Motor neuron (in vitro differentiated cells): ENCODE measurements at places on chromosomes 7 and 10.

DNA sequence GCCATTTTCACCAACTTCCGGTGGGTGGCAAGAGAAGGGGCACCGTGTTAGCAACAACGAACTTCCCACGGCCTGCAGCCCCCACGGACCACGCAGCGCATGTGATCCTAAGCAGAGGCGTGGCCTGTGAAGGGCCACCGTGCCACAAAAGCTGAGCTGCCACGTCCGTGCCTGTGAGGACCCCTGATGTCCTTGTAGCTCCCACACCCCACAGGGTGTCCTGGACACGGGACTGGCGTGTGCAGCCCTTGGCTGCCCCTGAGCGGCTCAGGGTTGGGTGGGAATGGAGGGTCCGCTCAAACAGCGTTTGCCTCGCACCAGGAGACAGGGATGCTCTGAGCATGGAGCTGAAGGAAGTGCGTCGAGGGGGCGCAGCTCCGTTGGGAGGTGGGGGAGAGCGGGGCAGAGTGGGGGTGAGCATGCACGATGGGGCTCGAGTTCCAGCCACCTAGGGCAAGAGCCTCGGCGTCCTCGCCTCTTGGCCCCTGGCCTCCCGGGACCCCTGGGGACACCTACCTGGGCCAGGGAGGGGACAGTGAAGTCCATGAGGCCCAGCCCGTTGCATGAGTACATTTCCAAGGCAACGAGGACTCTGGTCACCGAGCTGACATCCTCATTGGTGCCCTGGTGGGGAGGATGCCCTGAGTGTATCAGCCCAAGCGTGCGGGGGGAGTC is 33.6 kb downstream of the CFAP46 start:
- no peak for ATAC-seq

DNA sequence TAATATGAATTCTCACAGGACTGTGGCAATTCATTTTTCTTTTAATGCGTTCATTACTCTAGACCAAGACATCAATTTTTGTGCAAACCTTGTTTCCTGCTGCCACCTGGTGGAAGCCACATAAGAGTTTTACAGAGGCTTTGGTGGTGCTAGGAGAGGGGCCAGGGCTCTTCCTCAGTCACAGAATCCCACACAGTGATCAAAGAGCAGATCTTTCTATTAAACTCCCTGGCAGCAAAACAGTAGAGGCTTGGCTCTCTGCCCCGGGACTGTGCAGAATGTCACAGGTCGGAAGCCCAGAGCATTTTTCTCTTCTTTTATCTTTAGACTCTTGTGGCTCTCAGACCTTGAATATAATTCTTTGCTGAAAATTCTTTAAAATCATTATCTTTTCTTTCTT is 506.4 kb upstream of the C7orf33 start:
- ATAC-seq, result peak; percentile 74

DNA sequence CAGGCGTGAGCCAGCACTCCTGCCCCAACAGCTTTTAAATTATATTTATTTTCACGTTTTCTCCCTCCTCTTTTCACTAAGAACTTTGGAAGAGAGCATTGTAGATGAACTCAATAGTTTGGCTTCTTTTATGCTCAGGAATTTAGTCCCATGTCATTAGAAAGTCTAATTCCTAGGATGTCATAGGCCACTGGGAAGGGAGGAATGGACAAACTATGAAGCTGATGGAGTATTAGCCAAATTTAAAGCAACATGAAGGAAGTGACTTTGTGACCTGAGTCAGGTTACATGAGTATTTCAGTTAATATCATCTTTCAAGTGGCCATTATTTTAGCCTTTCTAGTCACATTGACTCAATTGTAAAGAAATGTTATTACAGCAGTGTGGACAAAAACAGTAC is 18.0 kb upstream of the OPN4 start:
- ATAC-seq, result no peak

GRCh38 chr7:41107330-41107937 is 595.5 kb downstream of the INHBA start:
- ATAC-seq, result no peak

- ATAC-seq, result no peak
These were observed 612.1 kb upstream of the FZD8 start for GRCh38 chr10:36254199-36254598.

GRCh38 chr10:24731942-24732341 is 8.3 kb upstream of the ARHGAP21 start:
- no peak for ATAC-seq

GRCh38 chr10:4635388-4635787 is 190.6 kb upstream of the AKR1E2 start:
- ATAC-seq, result no peak

DNA sequence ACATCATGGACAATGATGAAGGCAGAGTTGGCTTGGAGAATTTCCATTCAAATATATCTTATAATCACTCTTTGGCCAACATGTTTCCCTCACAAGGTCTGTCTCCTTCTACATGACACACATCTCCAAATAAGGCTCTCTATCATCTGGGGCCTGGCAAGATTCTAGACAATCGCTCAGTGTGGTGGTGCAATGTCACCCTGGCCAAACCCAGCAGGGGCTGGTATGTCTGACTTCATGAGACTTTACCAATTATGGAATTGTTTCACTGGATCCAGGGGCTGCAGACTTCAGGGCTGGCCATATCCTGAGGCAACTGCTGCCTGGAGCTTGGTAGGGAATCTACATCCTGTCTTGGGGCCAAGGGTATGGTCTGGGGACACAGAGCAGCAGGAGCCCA is 319.0 kb downstream of the PLXNA4 start:
- ATAC-seq, result no peak

- peak; percentile 81 for ATAC-seq
These were observed 27.1 kb upstream of the TNRC18 start for GRCh38 chr7:5450549-5451327.

DNA sequence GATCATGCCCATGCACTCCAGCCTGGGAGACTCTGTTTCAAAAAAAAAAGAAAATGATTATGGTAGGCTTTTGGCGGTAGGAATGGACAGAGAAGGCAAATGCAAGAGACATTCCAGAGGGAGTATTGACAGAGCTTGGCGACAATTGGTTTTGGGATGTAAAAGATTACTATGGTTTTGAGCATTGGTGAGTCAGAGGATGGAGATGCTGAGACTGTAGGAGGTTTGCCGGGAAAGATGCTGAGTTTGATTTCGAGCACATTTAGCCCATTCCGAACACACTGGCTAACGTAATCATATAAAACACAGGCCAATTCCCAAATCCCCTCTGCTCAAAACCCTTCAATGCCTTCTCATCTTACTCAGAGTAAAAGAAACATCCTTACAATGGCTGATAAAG is 161.6 kb upstream of the MKLN1 start:
- no peak for ATAC-seq

DNA sequence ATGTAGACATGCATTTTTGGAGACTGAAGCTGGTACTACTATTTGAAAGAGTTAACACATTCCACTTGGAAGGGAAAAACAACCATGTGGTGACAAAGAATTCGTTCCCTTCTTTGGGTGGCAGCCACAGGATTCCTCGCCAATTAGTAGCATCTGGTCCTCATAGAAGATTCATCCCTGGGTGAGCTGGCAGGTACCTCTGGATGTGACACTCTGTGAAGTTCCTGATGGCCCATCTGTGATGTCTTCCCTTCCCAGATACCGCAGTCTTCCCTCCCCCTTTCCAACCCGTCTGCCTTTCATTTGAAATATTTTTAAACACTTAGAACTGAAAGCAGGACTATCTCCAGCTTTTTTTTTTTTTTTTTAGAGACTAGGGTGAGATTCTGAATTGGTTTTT is 569.5 kb downstream of the TYW1 start:
- no peak for ATAC-seq

GRCh38 chr7:55193245-55193644 is 171.9 kb upstream of the LANCL2 start:
- peak; percentile 3 for ATAC-seq

DNA sequence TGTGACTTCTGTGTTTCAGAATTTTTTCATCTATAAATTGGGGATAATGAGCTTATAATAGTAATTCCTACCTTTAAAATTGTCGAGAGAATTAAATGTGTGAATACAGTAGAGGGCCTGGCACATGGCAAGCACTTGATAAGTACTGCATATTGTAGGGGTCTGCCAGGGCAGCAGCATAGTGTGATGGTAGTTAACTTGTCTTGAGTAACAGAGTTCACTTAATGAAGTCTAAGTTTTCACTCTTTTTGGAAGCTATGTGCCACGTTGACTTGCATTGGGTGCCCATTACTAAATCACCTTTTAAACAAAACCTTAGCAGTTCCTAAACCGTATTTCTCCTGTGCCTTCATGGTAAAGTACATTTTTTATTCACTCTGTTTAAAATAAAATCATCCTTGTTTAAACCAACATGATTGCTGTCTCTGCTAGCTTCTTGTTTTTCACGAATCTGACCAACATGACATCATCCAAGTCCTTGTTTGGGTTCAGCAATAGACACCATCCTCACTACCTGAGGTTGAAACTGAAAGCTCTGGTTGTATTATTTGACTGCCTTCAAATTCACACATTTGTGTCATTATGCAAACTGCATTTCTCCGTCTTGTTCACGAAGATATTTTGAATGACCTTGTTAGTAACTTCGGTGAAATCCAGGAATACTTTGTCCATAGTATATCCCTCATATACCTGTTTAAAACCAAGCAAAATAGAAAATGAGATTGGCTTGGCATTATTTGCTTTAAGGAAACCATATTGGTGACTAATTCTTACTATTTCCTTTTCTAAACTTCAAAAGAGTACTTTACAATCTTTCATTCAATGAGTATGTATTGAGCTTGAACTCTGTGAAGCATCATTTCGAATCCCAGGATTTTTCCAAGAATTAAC is 340.2 kb downstream of the SUGCT start:
- no peak for ATAC-seq

GRCh38 chr7:143408686-143409561 is at the start of gene EPHA1:
EPHA1 (minus strand) TSS chr7:143408856; CDS start chr7:143408805, 51 bp downstream.
- ATAC-seq, result no peak

GRCh38 chr10:75859141-75859540 is 427.7 kb downstream of the LRMDA start:
- ATAC-seq, result peak; percentile 39

DNA sequence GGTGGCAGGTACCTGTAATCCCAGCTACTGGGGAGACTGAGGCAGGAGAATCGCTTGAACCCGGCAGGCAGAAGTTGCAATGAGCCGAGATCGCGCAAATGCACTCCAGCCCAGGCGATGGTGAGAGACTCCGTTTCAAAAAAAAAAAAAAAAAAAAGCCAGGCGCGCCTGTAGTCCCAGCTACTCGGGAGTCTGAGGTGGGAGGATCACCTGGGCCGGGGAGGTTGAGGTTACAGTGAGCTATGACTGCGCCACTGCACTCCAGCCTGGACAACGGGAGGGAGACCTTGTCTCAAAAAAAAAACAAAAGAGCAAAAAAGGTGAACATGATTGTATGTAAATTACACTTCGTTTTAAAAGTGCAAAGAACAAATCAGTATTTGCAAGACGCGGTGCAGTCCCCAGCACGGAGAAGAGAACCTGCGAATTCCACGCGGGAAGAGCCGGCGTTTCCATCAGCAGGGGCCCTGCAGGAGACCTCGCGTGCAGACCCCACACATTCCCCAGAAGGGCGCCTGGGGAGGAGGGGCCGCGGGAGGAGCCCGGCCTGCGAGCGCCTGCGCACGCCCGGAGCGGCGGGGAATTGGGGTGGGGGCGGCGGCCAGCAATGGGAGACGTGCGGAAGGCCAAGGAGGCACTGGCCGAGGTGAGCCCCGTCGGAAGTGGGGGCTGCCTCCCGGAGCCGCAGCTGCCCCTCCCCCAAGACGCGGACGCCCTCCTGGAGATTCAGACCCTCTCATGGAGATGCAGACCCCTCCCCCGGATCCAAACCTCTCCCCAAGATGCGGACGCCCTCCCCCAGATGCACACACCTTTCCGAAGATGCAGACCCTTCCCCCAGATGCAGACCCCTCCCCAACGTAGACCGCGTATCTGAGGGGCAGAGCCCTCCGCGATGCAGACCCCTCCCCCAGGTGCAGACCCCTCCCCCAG is 16.7 kb upstream of the SUN1 start:
- ATAC-seq, result peak; percentile 56

- no peak for ATAC-seq
These were observed 132.1 kb upstream of the ZMIZ1 start for GRCh38 chr10:78936412-78937342.

- no peak for ATAC-seq
These were observed 40.4 kb downstream of the CREB3L2 start for GRCh38 chr7:137961200-137962177.

GRCh38 chr10:100433253-100434240 is 29.3 kb upstream of the WNT8B start:
- peak; percentile 99 for ATAC-seq

GRCh38 chr7:68613897-68614296 is 984.4 kb upstream of the AUTS2 start:
- no peak for ATAC-seq

DNA sequence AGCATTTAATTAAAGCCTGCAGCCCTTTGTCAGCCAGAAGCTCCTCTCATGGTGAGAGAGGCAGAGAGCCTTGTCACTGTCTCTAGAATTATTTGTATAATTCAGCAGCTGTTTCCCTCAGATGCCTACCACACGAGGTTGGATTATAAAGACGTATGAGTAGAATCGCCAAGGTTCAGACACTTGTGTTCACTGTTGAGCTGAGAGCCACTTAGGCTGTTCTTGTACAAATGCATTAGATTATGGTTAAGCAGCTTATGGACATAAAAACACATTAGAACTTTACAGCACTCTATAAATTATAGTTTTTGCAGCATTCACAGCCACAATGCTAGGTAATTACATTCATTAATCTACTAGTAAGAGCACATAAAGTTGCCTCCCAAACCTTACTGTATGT is 282.6 kb downstream of the AUTS2 start:
- ATAC-seq, result no peak

DNA sequence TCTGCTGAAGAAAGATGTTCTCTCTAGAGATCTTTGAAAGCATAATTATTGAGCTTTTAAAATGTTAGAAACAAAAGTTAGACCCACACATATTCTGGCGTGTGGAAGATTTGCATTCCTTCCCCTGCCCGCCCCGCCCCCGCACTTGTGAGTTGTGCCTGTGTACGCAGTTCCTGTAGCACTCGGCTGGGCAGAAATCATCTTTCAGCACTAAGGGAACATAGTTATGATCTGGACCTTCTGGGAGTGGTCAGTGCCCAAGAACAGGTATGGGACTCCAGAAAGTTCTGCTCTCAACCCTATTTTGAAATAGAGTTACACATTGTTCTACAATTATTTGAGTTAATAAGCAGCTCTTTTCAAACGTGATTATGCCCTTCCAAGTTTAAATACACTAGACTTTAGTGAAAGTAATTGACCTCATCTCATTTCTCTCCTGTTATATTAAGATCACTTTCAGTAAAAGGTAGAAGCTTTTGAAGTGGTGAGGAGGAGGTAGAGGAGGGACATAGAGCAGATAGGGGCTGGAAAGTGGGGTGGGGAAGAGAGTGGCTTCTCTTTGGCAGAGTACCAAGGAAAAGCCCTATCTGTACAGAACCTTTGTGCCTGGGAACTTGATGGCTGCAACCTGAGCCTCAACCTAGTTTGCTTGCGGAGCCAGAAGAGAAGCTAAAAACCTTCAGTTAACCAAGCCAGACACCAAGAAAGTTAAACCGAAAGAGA is 5.7 kb downstream of the BLVRA start:
- no peak for ATAC-seq
